ENCODE measurements at places on chromosomes 5 and 9.

GRCh38 chr9:72703574-72703973 is 182.2 kb downstream of the TMC1 start:
- no peak for DNase-seq

DNA sequence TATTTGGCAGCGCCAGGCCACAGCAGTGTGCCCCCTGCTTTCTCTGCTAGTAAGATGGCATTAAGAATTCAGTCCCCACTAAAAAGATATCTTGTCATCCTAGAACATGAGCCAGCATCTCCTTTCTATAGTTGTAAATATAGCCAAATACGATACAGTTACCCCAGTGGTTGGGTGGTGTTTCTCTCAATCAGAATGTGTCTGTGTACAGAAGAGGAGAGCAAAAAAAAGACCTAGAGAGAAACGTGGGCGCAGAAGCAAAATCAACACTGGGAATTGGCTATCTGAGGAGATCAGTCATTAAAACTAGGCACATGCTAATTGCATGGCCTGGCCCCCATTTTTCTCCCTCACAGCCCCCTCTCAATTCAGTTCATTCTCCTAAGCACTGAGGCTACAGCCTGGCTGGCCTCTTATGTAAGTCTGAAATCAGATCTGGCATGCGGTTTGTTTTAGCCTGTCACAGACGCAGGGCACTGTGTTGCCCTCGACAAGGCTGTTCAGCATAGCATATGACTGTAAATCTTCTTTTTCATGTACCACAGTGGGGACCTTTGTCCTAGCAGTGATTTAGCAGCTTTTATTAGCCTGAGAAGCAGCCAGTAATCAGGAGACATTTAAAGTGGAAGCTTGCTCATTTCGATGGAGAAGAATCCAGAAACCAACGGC is 57.8 kb downstream of the RORB start:
- DNase-seq: no peak

DNA sequence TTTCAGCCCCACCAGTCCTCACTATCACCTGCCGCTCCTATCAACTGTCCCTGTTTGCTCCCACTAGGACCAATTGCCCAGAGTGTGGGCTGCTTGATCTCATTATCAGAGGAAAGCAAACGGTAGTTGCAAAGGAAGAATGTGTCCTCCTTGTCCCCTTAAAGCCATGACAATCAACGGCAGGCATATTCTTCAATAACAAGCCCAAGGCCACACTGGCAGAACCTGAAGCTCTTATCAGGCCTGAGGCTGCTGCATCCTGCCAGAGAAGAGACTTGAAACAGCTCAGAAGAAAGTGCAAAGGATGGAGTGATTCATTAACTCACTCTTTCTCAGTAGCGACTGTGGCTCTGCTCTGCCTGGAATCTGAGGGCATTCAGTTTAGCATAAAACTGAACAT is 39.2 kb upstream of the MAN2A1 start:
- DNase-seq: no peak

- DNase-seq: no peak
Measured at GRCh38 chr9:136854113-136854841, 2.1 kb downstream of the MAMDC4 start.

Measured in NCI-H1105 treated with DMSO at 0.1 percent for 48 hours (cell line).